ENCODE measurements at places on chromosomes 12 and 14.

GRCh38 chr12:77667101-77667500 is 163.6 kb upstream of the NAV3 start:
- peak; percentile 97 for DNase-seq

DNA sequence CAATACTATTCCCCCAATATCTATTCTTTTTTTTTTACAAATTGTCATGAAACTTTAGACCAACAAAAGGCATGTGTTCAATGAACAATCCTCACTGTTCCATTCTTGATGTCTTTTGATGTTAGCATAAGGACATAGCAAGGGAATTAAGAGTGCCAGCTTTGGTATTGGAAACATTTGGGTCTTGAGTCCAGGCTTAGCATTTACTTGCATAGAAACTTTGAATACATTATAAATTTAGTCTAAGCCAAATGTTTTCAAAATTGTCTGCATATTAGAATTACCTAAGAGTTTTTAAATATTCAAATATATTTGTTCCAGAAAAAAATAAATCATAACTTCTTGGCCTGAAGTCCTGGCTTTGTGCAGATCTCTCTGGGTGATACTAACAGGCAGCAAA is 406.5 kb downstream of the LRFN5 start:
- DNase-seq, result no peak

DNA sequence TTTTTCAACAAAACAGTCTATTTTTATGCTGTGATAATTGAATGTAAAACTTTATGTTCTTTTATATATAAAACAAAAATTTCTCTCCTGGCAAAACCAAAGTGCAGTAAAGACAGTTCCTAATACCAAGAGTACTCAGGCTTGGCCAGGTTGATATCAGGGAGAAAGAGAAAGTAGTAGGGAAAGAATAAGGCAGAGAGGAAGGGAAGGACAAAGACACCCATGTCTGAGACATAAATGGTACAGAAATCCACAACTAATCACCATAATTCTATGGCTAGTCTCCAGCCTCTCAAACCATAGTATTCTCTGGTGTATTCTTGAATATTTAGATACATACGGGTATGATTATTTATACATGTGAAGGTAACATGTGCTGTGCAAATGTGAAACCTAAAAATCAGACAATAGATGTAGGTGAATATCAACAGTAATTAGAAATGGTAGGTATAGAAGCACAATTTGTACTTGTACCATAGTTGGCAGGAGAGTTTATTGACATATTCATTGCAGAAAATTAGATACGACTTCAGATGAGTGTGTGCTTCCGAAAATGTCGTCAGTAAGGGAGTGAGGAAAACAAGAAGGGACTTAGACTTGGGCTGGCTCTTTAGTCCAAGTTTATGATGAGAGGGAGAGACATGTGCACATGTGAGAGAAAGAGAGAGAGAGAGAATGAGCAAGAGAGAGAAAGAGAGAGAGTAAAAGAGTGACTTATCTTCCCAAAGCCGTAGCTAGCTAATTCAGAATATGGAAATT is 230.8 kb upstream of the NPAS3 start:
- DNase-seq, result no peak

DNA sequence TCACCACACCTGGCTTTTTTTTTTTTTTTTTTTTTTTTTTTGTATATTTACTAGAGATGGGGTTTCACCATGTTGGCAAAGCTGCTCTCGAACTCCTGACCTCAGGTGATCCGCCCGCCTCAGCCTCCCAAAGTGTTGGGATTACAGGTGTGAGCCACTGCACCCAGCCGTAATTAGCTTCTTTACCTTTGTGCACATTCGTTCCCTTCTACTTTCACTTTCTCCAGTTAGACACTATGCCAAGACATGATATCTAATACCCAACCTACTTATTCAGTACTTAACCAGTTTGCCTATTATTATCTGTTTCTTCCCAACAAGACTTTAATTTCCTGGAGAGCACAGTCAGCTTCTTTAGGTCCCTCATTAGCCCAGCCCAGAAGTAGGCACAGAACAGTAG is 5.3 kb downstream of the STYK1 start:
- no peak for DNase-seq

DNA sequence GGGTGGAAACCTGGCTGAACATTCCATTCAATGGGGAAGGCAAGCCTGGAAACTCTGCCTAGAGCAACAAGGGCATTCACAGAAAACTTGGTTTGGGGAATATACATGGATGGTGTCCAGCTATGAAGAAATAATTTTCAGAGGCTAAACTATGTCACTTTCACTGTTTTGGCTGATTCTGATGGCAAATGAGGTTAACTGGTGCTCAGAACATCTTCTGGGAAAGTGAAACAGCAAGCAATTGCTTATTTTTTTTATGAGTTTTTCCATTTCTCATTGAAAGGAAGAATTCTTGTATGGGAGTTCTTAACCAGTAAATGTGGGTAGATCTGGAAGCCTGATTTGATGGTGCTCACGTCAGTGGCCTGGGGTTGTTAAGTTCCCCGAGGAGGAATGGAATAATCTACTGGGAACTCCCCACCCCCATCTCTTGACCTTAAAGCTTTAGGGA is 132.8 kb upstream of the BTG1 start:
- no peak for DNase-seq

Measured in fibroblast of lung (primary cell).